NCI-H2107 (cell line): ENCODE measurements at places on chromosomes 13 and 19.

DNA sequence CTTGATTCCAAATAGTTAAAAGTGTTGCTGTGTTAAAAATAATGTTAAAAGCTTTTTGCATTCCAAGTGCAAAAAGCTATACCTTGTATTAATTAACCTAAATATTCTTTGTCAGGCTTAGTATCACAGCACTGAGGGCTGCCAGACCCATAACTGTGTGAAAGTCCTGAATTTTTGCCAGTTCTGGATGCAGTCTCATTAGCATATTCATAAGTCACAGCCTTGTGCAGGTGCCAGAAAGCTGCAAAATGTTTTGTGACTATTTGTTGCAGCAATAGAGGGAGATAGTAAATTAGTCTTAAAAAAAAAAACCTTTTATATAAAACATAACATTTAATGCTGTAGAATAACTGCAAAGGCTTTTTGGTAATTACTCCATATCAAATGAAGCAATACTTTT, 56.6 kb downstream of the SLITRK1 start:
- DNase-seq, result no peak

GRCh38 chr13:92262100-92262788, 863.8 kb downstream of the GPC5 start:
- no peak for DNase-seq

DNA sequence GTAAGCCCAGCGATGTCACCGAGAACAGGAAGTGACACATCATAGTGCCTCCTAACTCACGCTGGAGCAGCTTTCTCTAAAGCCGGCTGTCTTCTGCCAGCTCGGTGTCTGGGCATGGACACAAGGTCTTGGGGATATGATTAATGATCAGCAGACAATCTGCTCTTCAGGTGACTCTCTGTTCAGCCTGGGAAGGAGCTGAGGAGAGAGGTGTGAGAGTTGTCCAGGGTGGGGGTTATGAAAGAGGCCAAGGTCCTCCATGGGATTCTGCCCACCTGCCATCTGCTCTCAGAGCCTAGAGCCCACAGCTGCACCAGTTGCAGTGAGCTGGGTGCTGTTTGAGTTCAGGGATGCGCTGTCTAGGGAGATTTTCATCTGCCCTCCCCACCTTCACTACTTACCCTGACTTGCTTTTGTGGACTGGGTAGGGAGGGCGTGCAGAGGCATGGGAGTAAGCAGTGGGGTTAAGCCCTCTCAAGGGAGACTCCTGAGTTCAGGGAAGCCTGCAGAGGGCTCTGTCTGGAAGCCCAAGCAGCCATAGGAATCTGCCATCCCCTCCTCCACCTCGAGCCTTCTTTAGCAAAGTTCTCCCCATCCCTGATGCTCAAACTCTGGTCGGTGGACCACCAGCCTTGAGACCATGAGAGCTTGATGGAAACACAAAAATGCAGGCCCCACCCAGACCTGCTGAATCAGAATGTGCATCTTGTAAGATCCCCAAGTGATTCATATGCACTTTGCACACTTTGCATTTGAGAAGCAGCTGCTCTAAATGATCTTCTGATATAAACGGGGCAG, 539.7 kb downstream of the RFC3 start:
- DNase-seq, result no peak

- DNase-seq, result no peak
Measured at GRCh38 chr19:46733690-46734292, 12.1 kb upstream of the FKRP start.

DNA sequence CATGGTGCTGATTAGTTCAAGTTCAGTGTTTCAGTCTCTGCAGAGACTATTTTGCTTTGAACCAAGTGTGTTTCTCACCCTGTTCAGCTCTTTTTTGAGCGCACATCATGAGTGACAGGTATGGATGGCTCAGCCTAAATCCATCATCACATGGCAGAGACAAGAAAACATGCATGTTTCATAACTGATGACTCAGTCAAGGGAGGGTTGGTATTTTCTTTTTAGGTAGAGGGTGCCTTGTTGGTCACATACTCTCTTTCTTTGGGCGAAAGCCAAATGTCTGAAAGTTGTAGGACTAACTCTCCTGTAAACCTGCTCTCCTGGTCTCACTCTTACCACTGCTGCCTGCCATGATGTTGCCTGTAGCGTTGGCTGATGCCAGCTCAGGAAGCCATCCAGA, 48.1 kb upstream of the RAP2A start:
- no peak for DNase-seq

GRCh38 chr13:22423261-22423660, 752.4 kb downstream of the FGF9 start:
- no peak for DNase-seq

DNA sequence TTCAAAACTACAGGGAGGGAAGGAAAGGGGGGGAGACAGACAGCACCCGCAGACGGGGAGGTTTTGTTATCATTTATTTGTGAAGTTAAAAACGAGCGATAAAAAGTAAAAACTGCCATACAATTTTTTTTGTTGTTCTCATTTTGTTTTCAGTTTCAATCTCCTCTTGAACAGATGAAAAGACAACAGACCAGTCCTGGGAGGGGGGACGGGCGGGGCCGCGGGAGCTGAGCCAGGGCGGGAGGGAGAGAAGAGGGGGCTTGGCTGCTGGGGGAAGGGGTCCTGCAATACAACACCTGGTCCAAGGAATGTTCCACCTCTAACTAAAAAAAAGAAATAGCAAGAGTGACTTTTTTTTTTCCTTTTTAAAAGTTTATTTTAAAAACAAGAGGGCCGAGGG, 11.3 kb downstream of the KHSRP start:
- DNase-seq, result no peak

- DNase-seq, result no peak
Measured at GRCh38 chr19:30350692-30351663, 21.2 kb upstream of the ZNF536 start.

DNA sequence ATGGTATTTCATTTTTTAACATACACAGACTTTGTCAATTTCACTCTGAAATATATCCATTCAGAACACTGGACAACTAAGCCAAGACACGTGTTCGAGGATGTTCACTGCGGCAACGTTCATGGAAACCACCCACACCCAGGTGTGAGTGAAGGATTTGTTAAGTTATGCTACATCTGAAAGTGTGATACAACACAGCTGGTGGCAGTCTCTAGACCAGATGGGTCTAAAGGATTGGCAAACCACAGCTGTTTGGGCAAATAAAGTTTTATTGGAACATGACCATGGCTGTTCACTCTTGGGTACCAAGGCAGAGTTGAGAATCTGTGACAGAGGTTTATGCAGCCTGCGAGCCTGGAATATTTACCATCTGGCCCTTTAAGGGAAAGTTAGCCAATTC, 12.0 kb downstream of the SLC7A9 start:
- DNase-seq, result no peak

- no peak for DNase-seq
Measured at GRCh38 chr13:27976362-27977091, 7.4 kb upstream of the CDX2 start.

DNA sequence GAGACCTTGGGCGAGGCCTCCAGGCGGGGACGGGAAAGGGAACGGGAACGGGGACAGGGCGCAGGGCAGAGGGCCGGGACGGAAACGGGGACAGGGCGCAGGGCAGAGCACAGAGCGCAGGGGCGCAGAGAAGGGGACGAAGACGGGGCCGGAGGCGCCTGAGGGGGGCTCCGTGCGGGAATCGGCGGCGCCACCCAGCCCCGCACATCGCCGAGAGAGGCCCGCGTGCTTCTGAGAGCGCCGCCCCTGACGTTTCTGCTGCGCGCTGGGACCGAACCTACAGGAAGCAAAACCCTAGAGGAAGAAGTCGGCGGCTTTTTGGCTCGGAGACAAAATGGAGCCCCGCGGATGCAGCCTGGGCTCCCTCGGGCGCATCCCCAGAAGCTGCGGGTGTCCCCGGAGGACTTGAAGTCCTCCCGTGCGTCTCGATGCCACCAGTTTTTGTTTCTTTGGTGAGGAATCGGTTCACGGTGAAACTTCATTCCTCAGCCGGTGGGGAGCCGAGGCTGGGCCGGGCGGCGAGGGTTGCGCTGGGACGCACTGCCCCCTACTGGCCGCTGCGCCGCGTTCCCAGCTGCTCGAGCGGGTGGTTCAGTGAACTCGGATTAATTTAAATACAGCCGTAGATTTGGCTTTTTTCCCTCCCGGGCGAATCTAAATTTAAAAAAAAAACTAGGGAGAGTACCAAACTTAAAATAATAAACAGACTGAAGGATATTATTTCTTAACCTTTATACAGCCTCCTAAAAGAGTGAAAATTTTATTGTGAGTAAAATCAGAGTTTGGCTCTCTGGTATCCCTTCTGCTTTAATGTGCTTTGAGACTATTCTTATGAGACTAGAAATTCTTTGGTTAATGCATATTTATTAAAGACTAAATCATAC, 350.0 kb upstream of the ARGLU1 start:
- DNase-seq, result no peak

DNA sequence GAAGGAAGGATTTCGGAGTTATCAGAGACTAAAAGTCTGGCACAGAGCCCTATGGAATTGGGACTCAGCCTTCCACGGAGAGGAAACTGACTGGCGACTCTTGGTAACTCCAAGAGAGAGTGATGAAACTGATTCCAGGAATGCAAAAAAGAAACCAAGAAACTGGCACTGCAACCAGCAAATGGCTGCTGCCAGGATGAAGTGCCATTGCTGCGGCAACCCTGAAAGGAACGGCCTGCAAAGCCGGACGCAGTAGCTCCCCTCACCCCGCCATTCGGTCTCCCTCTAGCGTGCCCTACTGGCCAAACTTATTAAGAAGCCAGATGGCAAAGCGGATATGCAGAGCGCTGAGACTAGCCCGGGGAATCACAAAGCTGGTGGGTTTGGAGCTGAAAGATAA, 236.0 kb downstream of the PCDH9 start:
- DNase-seq, result no peak

DNA sequence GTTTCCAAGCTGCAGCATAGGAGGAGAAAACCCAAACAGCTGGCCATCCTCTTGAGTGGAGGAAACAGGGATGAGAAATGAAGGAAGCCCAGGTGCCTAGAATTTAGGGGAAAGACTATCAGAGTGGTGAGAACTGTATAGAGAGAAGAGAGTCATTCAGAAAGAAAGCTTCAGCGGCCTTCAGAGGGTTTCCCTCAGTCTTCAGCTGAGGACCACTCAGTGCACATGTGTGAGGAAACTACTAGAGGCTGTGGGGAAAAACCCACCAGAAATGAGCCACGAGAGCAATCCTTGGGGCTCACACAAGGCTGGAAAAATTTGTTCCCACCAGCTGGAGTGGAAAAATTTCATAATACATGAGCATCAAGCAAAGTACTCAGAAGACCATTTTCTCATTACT, 35.2 kb upstream of the CPB2 start:
- no peak for DNase-seq

- DNase-seq, result no peak
Measured at GRCh38 chr13:44044547-44045179, 165.0 kb downstream of the LACC1 start.

GRCh38 chr13:20389696-20390525, 135.7 kb downstream of the CRYL1 start:
- no peak for DNase-seq

DNA sequence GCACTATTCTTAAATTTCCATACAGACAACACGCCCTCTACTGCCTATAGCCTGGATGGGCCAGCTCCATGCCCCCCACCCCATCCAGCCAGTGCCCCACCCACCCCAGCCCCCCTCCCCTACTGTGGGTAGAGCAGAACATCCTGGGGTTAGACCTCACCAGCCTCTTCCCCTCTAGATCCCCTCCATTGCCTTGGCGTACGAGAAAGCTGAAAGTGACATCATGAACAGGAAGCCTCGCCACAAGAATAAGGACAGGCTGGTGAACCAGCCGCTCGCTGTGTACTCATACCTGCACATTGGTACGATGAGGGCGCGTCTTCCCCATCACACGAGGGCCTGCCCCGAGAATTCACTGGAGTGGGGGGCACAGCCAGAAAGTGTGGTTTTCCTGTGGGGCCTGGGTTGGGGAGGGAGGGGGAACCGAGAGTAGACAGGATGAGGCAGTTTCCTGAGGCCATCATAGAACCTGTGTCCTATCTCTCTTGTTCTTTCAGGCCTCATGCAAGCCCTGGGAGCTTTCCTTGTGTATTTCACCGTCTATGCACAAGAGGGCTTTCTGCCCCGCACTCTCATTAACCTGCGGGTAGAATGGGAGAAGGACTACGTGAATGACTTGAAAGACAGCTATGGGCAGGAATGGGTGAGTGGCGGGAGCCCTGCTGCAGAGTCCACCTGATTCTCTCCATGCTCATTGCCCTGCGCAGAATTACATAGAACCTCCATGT, 29.1 kb downstream of the ATP12A start:
- DNase-seq, result no peak

DNA sequence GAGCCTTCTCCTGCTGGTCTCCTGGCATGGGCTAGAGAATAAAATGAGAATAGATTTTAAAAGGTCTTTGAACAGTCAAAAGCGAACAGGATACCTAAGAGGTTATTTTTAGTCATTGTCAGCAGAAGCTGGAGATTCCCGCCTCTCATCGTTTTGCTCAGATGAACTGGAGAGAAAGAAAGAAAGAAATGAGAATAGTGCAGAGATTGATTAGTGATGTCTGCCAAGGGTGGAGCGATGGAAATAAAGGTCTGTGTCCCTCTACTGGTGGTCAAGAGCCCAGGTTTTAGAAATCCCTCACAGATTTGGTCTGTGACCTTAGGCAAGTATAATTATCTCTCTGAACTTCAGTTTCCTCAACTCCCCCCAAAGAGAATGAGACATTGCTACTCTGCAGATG, 5.3 kb downstream of the NCAN start:
- DNase-seq, result no peak

DNA sequence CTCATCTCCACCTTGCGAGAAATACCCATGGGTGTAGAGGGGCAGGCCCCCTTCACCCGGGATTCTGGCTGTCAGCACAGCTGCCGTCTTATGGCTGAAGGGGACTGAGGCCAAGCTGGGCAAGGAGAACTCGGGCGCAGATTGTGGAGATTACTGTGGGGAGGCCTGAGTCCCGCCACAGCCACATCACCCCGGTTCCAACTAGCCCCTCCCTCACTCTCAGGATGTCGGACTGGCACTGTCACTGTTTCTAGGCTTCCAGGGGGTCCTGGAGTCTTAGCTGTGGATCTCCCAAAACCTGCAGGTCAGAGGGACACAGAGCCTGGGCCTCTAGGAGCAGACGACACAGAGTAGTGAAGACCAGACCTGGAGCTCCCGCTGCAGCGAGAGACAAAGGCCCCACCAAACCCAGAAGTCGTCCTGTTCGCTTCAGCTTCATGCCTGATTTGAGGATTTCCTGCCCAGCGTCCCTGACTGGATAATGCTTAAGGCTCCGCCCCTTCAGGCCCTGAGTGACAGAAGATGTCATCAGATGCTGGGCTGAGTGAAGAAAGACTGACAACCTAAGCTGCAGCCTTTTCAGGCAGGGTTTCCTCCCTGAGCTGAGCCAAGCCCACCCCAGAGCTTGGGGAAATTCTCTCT, 55.8 kb downstream of the ZNF93 start:
- DNase-seq, result no peak

- no peak for DNase-seq
Measured at GRCh38 chr13:65843314-65843731, 1386.8 kb downstream of the PCDH9 start.

GRCh38 chr13:31441800-31442510, 242.2 kb downstream of the B3GLCT start:
- DNase-seq, result no peak

GRCh38 chr13:110438211-110438610, 123.3 kb downstream of the RAB20 start:
- DNase-seq, result no peak

- no peak for DNase-seq
Measured at GRCh38 chr19:14497228-14497921, 1.4 kb upstream of the GIPC1 start.

GRCh38 chr19:17332360-17332676, 2.3 kb downstream of the ANO8 start:
- DNase-seq, result no peak
